ENCODE measurements at places on chromosomes 5 and 9.

DNA sequence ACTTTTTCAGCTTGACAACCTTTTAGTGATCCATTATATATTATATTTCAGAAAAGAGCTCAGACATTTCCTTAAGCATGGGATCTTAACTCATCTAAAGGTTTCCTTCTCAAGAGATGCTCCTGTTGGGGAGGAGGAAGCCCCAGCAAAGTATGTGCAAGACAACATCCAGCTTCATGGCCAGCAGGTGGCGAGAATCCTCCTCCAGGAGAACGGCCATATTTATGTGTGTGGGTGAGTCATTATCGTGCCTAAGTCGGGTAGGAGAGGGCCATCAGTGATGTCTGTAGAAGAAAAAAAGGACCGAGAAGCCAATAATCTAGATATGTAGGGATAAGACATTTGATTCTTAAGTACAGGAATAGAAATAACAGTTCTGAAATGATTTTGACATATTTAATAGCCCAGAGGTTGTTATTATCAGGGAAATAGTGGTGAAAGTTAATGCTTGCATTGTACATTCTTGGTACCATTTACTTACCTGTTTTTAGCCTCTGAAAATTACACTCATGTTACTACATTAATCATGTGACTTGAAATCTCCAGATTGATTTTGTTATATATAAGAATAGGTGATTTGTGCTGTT, 28.2 kb downstream of the MTRR start:
- no peak for DNase-seq

- DNase-seq = no peak
Measured at GRCh38 chr5:125316915-125317535, 570.6 kb upstream of the ZNF608 start.

- no peak for DNase-seq
Measured at GRCh38 chr9:28197653-28198052, 624.4 kb upstream of the C9orf72 start.

GRCh38 chr9:68834931-68835520, 130.0 kb downstream of the PIP5K1B start:
- no peak for DNase-seq

GRCh38 chr5:107951309-107951708, 280.6 kb upstream of the EFNA5 start:
- DNase-seq = no peak

GRCh38 chr5:134647750-134648424, 698 bp upstream of the SEC24A start:
- no peak for DNase-seq

DNA sequence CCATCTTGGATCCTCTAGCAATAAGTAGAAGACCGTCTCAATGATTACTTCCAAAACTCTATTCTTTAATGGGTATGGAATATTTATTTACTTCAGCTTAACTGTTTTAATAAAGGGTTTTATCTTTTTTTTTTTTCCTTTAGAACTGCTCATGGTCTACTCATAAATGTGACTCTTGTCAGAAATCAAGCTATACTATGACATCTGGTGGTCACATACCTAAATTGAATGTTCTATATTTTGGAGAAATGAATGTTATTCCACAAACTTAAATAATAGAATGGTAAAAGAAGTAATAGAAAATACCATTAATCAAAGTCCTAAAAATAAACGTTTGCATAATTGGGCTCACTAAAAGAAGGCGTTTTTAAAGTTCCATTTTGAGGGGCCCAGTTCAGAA, 131.2 kb upstream of the PLCXD3 start:
- DNase-seq = no peak

DNA sequence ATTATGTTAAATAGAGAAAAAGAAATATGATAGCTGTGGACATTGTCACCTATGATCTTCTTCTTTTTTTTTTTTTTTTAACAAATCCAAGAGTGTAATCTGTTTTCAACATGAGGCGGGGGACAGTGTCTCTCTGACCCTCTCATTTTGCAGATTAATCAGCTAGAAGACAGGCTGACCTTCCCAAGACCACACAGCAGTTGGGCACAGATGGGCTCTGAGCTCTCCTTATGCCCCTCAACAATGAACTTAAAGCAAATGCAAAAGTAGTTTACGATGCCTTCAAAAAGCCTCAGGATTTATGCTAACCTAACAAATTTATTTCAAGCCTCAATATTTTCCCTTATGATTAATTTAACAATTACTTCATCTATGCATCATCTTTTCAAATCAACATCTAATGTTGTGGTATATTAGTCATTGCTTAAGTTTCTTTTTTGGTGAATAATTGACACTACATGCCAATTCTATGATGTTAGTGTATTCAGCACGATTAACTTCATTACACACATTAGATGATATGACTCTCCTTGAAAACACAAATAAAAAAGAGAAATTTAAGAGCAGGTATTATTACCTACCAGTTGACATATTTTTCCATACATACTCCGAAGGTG, 7.4 kb downstream of the NFIL3 start:
- DNase-seq = no peak

- DNase-seq = no peak
Measured at GRCh38 chr9:76218117-76218885, 175.9 kb downstream of the RFK start.

- no peak for DNase-seq
Measured at GRCh38 chr5:124683917-124684555, 62.4 kb downstream of the ZNF608 start.

- DNase-seq = no peak
Measured at GRCh38 chr5:82018462-82018861, 46.6 kb downstream of the ATG10 start.

GRCh38 chr5:56856541-56857178, 41.3 kb downstream of the MAP3K1 start:
- DNase-seq = no peak

DNA sequence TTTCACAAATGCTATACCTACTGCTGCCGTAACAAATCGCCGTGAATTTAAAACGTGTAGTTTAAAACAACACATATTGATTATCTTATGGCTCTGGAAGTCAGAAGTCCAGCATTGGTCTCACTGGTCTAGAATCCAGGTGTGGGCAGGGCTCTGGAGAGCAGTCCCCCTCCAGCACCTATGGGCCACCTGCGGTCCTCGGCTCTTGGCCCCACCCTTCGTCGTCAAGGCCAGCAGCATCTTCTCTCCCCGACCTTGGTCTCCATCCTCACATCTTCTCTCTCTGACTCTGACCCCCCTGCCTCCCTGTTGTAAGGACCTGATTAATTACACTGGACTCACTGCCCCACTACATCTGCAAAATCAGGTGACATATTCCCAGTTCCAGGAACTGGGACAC, 106.4 kb upstream of the COL5A1 start:
- no peak for DNase-seq

DNA sequence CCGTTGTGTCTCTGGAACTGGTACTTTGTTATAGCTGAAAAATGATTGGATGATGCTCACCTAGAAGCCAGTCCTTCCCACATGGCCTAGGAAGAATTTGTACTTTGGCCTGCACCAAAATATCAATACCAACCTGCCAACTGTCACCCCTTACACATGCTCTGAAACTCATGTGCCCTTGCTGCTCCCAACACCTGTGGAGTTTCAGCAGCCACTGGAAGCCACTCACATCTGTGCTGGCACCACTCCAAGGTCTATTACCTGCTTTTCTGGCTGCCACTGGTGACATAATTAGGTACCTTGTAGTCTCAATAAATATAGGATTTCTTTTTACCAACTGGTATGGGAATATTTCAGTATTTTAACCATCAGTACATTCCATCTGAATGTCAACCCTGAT, 363.6 kb downstream of the SH3GL2 start:
- DNase-seq = no peak

Data from stimulated activated CD8-positive, alpha-beta memory T cell treated with anti-CD3 and anti-CD28 coated beads, Interleukin-15, amount 100 ng/mL, for 24 hours (primary cell).